Erythroblast (primary cell): ENCODE measurements at places on chromosomes 12 and 14.

- DNase-seq = no peak
These were observed 31.4 kb downstream of the CFAP54 start for GRCh38 chr12:96520767-96521166.

DNA sequence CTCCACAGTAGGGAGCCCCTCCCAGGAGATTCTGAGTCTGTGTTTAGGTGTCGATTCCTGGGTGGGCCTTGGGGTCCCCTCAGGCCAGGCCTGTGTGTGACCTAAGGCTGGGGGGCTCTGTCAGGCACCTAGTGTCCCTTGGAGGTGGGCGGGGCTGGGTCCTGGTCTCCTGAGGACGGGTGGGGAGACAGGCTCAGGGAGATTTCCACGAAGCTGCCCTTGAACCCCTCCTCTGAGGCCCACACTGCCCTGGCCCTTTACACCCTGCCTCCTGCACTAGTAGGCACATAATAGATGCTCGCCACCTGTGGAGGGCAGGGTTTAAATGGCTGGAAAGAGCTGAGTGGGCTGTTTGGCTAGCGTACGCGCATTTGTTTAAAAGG, 32.9 kb downstream of the MEG3 start:
- DNase-seq = no peak

GRCh38 chr12:69095765-69096477, 143.4 kb upstream of the CPSF6 start:
- no peak for DNase-seq

DNA sequence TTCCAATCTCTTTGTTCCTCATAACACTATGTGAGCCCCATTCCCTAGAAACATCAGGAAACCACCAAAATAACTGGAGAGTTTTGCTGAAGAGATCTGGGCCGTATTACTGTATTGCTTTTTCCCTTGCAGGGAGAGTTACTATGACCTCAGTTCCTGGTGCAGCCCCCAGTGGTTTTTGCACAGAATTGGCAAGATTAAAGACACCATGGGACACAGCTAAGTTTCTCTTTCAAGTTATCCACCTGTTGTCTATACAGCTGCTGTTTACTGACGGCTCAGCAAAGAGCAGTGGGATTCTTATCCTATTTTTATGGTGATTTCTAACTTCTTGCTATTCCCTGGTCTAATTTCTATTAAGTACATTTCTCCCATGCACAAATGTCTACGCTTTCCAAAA, 77.1 kb upstream of the SLC35F4 start:
- DNase-seq = no peak

- DNase-seq = no peak
These were observed 1.9 kb downstream of the SRGAP1 start for GRCh38 chr12:63846238-63846967.

- peak; percentile 49 for DNase-seq
These were observed 39.4 kb downstream of the MAP1LC3B2 start for GRCh38 chr12:116598311-116599284.

DNA sequence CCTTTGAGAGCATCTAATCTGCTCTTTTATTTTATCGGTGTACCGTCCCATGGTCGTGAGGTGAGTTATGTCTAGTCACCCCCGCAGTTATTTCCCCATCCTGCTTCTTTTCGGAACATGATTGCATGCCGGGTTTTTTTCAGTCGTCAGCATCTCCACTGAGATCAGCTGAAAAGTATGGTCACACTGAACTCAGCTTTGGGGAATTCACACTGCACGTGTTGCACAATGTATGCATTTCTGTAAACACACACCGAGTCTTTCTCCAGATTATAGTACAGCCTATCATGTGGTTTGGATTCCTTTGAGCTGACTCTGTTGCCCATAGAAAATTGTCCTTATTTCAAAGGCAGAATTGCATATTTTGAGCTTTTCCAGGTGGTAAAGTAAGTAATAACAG, 24.6 kb downstream of the PLXNC1 start:
- DNase-seq = no peak

DNA sequence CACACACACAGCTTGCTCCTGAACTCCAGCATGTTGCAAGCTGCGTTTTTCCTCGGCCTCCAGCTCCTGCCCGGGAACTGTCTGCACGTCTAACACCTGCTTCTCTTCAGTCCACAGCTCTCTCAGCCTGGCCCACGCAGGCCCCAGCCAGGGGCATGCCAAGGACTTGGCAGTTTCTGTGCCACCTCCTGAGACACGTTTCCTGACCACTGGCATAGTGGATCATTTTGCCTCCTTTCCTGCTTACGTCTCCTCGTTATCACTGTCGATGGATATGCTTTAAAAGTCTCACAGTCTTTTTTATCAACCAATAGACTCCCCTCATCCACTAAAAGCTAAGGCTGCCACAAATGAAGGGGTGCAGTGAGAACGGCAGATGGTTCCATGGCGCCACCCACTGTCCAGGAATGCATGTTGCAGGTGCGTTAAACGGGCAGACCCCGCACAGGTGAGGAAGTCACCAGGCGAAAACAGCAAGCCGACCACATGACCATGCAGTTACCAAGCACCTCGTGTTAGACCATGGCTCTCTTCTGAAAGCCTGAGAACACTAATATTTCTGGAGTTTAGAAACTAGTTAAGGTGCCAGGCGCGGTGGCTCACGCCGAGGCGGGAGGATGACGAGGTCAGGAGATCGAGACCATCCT, 14.7 kb upstream of the TEAD4 start:
- peak; percentile 47 for DNase-seq
